ENCODE measurements at places on chromosomes 2 and 18.

DNA sequence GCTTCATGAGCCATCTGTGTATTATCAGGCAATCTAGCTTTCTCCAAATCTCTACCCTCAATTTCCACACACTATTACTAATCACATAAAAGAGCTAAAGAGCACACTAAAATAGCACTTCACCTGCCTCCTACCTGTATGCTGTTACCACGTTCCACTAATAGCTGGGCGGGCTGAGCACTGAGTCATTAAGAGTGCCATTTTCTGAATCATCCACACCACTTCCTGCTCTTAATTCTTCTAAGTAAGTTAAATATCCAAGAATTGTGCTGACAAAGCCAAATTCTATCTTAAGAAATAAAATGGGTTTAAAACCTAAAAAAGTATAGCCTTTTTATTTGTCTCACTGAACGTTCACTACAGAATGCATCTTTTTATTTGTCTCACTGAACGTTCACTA, 35.7 kb downstream of the NOL10 start:
- DNase-seq, result peak; percentile 46

- DNase-seq, result no peak
Observed at GRCh38 chr2:7977981-7978380, 703.9 kb upstream of the ID2 start.

DNA sequence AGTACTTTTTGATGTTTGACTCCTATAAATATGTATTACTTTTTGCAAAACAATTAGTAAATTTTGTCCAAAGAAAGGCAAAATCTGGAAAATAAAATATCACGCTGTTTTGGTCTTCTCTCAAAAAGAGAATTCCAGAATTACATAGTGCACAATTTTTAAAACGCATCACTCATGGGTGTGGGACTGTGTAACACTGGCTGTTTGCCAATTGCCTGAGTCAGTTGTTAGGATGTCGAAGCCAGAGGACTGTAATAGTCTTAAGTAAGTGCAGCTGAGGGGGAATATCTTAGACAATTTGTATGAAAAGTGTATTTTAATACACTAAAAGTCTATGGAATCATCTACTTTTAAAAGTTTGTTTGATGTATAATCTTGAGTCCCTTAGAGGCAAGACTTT, 24.1 kb upstream of the EPHA4 start:
- no peak for DNase-seq

GRCh38 chr18:63271881-63272299, 47.7 kb downstream of the BCL2 start:
- DNase-seq, result no peak

GRCh38 chr2:105611811-105612424, 132.8 kb upstream of the NCK2 start:
- no peak for DNase-seq

DNA sequence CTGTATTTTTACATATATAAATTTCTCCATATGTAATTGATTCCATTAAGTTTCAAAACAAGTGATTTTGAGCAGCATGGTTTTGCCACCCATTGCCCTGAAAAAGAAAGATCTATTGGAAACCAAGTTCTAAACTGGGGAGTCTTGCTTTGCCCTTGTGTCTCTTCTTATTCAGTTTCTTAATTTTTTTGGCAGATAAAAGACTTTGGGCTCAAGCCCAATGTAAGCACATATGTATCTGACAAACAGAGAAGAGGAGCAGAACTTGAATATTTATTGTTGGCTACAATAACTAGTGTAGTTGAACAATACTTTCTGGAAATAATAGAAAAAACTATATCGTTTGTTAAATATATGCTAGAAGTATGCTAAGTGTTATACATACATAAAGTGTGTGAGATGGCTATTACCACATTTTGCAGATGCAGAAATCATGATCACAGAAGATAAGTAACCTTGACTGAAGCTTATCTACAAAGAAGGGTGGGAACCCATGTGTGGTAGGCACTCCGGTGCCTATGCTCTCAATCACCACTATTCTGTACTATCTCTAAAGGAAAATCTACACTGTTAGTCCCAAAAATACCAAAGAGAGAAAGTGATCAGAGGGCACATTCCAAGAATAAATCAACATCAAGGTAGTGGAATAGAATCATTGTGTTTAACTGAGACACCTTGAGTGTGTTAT, 109.1 kb downstream of the PLA2R1 start:
- DNase-seq, result no peak

GRCh38 chr2:229335330-229335729, 64.2 kb upstream of the PID1 start:
- no peak for DNase-seq
